ENCODE measurements at places on chromosomes 2 and 18.
A peak's percentile ranks its signal among the peaks of the same experiment; 100 is the strongest.

DNA sequence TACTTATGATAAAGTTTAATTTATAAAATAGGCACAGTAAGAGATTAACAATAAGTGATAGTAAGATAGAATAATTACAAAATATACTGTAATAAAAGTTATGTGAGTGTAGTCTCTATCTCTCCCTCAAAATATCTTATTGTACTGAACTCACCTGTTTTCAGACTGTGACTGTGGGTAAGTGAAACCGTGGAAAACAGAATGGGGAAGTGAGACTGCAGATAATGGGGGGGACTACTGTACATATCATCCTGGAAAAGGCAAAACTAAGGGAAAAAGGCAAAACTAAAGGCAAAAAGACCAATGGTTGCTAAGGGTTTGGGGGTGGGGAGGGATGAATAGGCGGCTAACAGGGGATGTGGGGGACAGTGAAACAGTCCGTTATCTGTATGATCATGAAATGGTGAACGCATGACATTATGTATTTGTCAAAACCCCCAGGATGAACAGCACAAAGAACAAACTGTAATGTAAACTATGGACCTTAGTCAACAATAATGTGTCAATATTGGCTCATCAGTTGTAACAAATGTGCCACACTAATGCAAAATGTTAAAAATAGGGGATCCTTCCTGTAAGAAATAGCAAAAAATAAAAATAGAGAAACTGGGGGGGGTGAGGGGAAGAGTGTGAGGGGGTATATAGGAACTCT is 93.8 kb downstream of the EPB41L3 start:
- no peak for DNase-seq

GRCh38 chr18:24663026-24663425 is 202.6 kb downstream of the HRH4 start:
- DNase-seq: no peak

DNA sequence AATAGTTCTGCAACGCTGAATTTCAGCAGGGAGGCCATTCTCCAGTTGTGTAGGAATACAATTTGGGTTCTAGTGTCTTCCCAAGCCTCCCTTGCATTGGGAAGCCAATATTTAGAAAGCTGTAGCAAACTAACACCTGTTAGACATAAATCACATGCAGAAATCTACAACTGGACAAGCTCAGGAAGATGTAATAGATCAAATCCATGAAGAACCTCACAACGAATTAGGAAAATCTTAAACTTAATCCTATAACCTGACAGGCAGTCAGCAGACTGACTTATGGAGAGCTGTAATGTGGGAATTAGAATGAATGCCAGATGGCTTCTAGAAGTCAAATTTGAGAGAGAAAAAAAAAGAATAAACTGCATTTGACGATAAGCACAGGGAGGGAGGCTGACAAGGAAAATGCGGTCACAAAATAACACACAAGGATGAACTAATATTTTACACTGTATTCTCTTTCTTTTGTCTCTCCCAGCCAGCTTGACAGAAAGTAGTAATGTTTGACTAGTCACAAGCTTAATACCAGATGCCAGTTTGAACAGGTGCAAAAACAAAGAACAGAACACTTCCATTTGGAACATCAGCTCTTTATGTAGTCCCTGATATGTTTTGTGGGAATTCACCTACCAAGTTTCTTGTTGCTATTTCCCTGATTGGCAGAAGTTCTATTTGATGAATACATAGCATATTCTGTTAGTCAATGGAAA is 50.8 kb upstream of the FANCL start:
- no peak for DNase-seq

DNA sequence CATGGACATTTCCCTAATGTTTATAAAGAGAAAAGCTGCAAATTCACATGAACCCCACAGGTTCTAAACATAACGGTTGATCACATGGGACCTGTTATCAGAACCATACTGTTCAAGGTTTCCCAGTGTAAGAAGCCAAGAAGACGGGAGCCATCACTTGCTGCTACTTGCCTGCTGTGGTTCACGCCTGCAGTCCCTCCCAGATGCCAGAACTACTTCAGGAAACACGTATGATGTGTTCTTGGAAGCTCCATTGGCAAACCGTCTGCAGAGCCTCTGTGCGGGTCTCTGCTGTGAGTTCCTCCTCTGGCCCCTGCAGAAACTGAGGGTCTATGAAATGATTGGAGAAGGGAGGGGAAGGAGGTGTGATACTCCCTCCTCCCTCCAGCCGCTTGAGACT is 75.2 kb downstream of the CABLES1 start:
- DNase-seq: no peak

DNA sequence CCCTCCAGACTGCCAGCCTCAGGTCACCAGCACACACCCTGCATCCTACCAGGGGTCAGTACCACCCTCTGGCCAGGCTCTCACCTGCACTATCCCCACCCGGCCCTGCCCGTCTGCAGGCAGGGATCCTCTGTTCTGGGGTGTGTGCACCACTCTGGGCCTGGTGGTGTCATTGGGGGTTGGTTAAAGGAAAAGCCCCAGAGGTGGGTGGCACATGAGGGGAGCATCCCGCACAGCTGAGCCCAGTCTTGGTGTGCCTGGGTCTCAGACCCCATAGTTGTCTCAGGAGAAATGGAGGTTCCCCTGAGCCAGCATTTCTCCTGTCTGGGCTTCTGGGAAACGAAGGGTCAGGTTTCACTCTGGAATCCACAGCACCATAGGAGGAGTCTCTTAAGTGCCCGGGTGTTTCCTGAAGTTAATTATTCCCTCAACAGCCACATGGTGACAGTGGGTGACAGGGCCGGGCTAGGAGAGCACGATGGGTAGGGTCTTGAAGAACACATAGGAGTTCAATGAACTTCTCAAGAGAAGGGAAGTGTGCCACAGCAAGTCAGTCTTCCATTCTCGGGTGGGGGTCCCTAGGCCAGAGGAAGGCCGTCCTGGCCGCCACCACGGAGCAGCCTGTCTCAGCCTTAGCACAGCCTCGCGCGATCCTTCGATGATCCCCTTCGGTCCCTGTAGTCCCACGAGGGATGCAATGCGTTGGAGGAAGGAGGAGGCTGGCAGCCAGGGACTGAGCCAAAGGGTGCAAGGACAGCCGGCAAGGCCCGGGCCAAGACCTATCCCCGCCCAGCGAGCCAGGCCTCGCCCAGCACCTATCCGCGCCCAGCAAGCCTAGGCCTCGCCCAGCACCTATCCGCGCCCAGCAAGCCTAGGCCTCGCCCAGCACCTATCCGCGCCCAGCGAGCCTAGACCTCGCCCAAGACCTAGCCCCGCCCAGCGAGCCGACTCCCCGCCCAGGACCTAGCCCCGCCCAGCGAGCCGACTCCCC is 1.1 kb upstream of the FARP2 start:
- DNase-seq: peak; percentile 84

- DNase-seq: no peak
These were observed 1.1 kb downstream of the RPL37A start for GRCh38 chr2:216499641-216500218.

Data from CD4-positive, alpha-beta T cell treated with Interleukin-4 for 1 hour (primary cell).